Mesangial cell (primary cell): ENCODE measurements at places on chromosomes 4 and X. TPM values are rescaled to one million over a fixed set of nuclear protein-coding genes. Genes with fewer than 3 reads are reported as not detected.

Gene TMEM271
- total RNA-seq, result not detected in 2 replicates

Gene PABPC4L
- 0.81 and 1.4 TPM in 2 replicates for total RNA-seq

Gene NAP1L2
- under 0.01 and 0.16 TPM in 2 replicates for total RNA-seq

Gene SFRP2
- total RNA-seq, result 0.16 TPM in 1 of 2 replicates, not detected in the other

Gene UGT8
- 7.2 and 9.9 TPM in 2 replicates for total RNA-seq

Gene EXOC1L
- total RNA-seq, result not detected in 2 replicates

Gene WNK3
- total RNA-seq, result 1.3 and 1.5 TPM in 2 replicates

Gene NDP
- under 0.01 TPM in 1 of 2 replicates, not detected in the other for total RNA-seq

Gene TCEAL2
- 0.25 TPM in 1 of 2 replicates, not detected in the other for total RNA-seq

Gene GC
- total RNA-seq, result not detected in 2 replicates

Gene PNMA6A
- 2.6 and 6.8 TPM in 2 replicates for total RNA-seq

Gene PASD1
- total RNA-seq, result not detected in 2 replicates

Gene ANOS1
- 1.6 and 2.9 TPM in 2 replicates for total RNA-seq

Gene TASL
- not detected in 2 replicates for total RNA-seq

Gene TEX13D
- total RNA-seq, result not detected in 2 replicates

Gene OTOP1
- total RNA-seq, result not detected in 2 replicates

Gene ZNF275
- 5.9 and 10.1 TPM in 2 replicates for total RNA-seq

Gene PNPLA4
- 24.8 and 41.2 TPM in 2 replicates for total RNA-seq

Gene NEUROG2
- not detected in 2 replicates for total RNA-seq

Gene DKK2
- 0.76 and 0.98 TPM in 2 replicates for total RNA-seq

Gene ZNF732
- total RNA-seq, result 0.38 and 2.0 TPM in 2 replicates

Gene POU4F2
- total RNA-seq, result not detected in 2 replicates

Gene FGD1
- total RNA-seq, result 17.1 and 19.5 TPM in 2 replicates

Gene ARHGAP36
- not detected in 2 replicates for total RNA-seq

Gene YY2
- 1.4 and 1.8 TPM in 2 replicates for total RNA-seq

Gene MAGEA3
- not detected in 2 replicates for total RNA-seq

Gene TET2
- total RNA-seq, result 5.2 and 8.9 TPM in 2 replicates

Gene SPANXA1
- total RNA-seq, result not detected in 2 replicates

Gene GJB1
- total RNA-seq, result 0.25 TPM in 1 of 2 replicates, not detected in the other

Gene SCOC
- 15.8 and 23.1 TPM in 2 replicates for total RNA-seq

Gene PCDH11X
- not detected in 2 replicates for total RNA-seq

Gene TMSB15A
- total RNA-seq, result 5.3 and 19.9 TPM in 2 replicates

Gene ERVMER34-1
- 1.4 and 1.8 TPM in 2 replicates for total RNA-seq

Gene CLDN22
- under 0.01 TPM in 1 of 2 replicates, not detected in the other for total RNA-seq

Gene GASK1B
- total RNA-seq, result 0.81 and 4.7 TPM in 2 replicates

Gene ZIC3
- not detected in 2 replicates for total RNA-seq

Gene SORCS2
- 0.65 and 1.3 TPM in 2 replicates for total RNA-seq

Gene HTN1
- not detected in 2 replicates for total RNA-seq

Gene TRO
- total RNA-seq, result 9.6 and 43.2 TPM in 2 replicates

Gene FAM53A
- total RNA-seq, result 2.9 and 8.4 TPM in 2 replicates
